Colonic mucosa (tissue), 4 donors: ENCODE measurements at places on chromosomes 2 and 18.

GRCh38 chr2:161486111-161486510, 70.0 kb downstream of the TBR1 start:
- no peak overlapping the region for H3K4me3 ChIP-seq
- no peaks in the 10 kb centered on the region for H3K4me1 ChIP-seq
- H3K27me3 ChIP-seq: no peaks in the 10 kb centered on the region
- DNase-seq: no peak
- H3K27ac ChIP-seq: no peak overlapping the region

DNA sequence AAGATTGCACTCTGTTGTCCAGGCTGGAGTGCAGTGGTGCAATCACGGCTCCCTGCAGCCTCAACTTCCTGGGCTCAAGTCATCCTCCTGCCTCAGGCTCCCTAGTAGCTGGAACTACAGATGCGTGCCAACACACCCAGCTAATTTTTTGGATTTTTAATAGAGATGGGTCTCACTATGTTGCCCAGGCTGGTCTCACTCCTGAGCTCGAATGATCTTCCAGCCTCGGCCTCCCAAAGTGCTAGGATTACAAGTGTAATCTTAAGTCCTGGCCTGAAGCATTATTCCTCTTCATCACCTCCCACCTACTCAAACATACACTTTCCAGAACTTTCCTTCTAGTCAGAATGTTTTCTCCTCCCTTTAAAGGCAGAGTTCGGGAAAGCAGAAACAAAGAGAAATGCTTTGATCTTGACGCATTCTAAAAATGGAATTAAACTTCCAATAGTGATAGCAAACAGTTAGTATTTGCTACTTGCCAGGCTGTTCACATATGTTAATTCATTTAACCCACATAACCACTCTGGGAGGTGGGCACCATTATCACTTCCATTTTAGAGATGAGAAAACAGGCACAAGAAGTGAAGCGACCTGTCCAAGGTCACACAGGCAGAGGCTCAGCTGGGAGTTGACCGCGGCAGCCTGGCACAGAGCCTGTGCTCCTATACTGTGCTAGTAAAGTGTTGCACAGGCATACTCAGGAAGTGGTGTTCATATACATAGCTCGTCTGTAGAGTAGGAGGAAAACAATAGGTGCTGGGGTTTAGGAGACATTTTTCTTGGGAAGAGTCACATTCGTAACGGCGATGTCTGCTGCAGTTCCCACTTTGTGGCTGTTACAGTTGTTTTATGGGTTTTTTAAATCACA, 24.6 kb downstream of the TEX44 start:
- no peak overlapping the region for H3K4me3 ChIP-seq
- peak; percentile 80 for DNase-seq
- H3K27me3 ChIP-seq: no peaks in the 10 kb centered on the region
- peak overlapping the region; percentile 15 for H3K27ac ChIP-seq

- H3K36me3 ChIP-seq: no peaks in the 10 kb centered on the region
- no peaks in the 10 kb centered on the region for H3K4me1 ChIP-seq
- no peak overlapping the region for H3K27ac ChIP-seq
- DNase-seq: peak; percentile 57
- no peak overlapping the region for H3K4me3 ChIP-seq
Measured at GRCh38 chr2:46364797-46365457, 67.7 kb downstream of the EPAS1 start.

DNA sequence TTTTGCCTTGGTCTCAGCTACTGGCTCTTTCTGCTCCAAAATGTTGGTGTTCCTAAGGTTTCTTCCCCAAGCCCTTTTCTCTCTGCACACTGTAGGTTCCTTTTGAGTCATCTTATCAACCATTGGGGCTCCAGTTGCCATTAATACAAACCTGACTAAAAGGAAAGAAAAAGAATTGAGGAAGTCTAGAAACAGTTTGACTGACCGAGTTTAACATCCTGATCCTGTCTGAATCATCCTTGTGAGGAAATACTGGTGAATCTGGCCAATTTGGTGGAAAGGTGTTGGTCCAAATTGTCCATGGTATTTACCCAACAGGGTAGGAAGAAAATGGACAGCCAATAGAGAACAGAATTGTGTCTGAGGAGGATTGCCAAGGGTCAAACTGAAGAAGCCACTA, 38.3 kb downstream of the CRYGD start:
- no peak for DNase-seq
- H3K4me1 ChIP-seq: no peaks in the 10 kb centered on the region
- H3K4me3 ChIP-seq: no peak overlapping the region
- no peaks in the 10 kb centered on the region for H3K36me3 ChIP-seq
- no peak overlapping the region for H3K27ac ChIP-seq
- H3K27me3 ChIP-seq: no peaks in the 10 kb centered on the region

DNA sequence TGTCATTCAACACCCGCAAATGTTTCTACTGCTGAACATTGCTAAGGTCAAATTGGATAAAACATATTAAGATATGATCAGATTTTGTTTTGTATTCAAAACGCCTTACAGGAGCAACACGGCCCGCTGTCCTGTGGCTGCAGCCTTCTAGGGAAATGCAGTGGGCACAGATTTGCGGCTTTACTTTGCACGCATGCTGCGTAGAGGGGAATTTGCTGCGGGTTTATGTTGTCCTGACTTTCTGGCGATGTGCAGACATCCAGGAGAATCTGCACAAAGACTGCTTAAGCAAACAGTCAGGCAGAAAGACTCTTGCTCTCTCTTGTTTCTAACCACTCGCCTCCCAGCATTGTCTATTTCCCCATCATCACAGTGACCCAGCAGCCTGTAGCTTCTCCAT, 88.3 kb downstream of the LRRC30 start:
- no peak overlapping the region for H3K27ac ChIP-seq
- no peaks in the 10 kb centered on the region for H3K36me3 ChIP-seq
- no peak overlapping the region for H3K4me3 ChIP-seq
- no peaks in the 10 kb centered on the region for H3K4me1 ChIP-seq
- DNase-seq: no peak

- DNase-seq: no peak
- no peaks in the 10 kb centered on the region for H3K4me1 ChIP-seq
- no peaks in the 10 kb centered on the region for H3K27me3 ChIP-seq
- no peaks in the 10 kb centered on the region for H3K36me3 ChIP-seq
- no peak overlapping the region for H3K4me3 ChIP-seq
Measured at GRCh38 chr2:235582081-235582686, 88.3 kb downstream of the AGAP1 start.

GRCh38 chr18:25895518-25895917, 194.9 kb downstream of the SS18 start:
- H3K4me1 ChIP-seq: no peaks in the 10 kb centered on the region
- no peaks in the 10 kb centered on the region for H3K27me3 ChIP-seq
- no peaks in the 10 kb centered on the region for H3K36me3 ChIP-seq
- H3K27ac ChIP-seq: no peak overlapping the region

DNA sequence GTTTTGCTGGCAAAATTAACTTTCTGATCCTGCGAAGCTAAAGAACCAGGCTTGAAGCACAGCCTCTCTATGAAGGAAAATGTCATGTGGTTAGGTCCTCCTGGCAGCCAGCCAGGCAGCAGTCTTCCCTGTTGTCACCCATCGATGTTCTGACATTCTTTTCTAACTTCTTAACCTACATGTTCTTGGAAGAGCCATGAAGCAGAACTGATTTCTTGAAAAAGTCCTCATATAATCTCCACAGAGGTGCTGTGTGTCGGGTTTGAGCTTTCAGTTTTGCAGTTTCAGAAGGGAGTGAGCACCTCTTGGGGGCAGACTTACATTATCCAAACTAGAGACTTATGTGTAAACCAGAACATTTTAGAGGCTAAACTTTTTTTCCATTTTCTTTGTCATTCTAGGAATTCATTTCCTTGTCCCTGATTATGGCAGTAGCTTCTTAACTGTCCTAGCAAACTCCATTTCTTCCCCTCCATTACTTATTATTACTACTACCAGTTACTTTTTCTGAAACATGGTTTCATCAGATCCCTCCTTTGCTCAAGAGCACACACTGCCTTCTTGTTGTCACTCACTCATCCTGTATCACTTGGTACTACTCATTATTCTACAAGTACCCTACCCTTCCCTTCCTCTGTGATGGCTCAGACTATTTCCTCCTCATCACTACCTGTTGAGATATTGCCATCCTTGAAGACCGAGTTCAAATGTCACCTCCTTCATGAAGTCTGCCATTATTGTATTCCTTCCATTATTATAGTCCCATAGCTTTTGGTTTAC, 31.1 kb downstream of the DOK1 start:
- H3K4me1 ChIP-seq: no peaks in the 10 kb centered on the region
- no peak overlapping the region for H3K4me3 ChIP-seq
- H3K27me3 ChIP-seq: no peaks in the 10 kb centered on the region
- DNase-seq: no peak
- no peak overlapping the region for H3K27ac ChIP-seq

DNA sequence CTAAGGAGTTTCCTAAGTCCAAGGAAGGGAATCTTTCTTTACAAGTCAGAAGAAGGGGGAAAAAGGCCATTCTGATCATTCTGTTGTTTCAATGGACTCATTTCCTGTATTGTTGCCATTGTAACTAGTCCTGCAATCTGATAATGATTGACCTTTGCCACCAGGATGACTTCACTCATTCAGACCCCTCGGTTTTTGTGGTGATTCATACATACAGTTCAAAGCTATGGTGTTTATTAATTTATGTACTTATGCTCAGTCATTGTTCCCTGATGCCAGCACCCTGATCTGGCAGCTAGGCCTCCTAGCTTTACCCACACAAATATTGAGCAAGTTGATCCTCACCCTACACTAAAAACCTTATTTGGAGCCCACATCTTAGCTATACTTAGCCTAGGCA, 57.6 kb upstream of the ZNF519 start:
- no peak for DNase-seq
- no peaks in the 10 kb centered on the region for H3K36me3 ChIP-seq
- H3K27me3 ChIP-seq: no peaks in the 10 kb centered on the region
- H3K27ac ChIP-seq: no peak overlapping the region

DNA sequence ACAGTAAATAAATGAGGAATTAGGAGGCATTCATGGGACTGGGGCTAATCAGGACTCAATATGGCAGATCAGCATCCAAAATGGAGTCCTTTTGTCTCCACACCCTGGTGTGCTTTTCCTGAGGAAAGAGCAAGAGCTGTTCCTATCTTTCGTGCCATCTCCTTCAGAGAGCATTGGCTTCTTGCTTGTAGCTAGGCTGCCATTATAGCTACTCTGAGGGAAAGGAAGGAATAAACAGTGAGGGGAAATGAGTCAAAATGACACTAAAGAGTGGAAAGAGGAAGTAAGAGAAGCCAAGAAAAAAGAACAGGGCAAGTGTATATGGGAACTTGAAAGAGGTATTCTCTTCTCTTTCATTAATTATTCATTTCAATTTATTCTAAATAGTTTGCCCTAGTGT, 8.4 kb upstream of the NMI start:
- H3K4me1 ChIP-seq: no peaks in the 10 kb centered on the region
- H3K27ac ChIP-seq: no peak overlapping the region

- H3K4me3 ChIP-seq: no peak overlapping the region
- DNase-seq: no peak
- no peaks in the 10 kb centered on the region for H3K36me3 ChIP-seq
- no peaks in the 10 kb centered on the region for H3K27me3 ChIP-seq
- H3K4me1 ChIP-seq: peaks cover 62% of the 10 kb centered on the region
- peak overlapping the region; percentile 97 for H3K27ac ChIP-seq
Measured at GRCh38 chr2:230872968-230873660, 8.4 kb downstream of the ITM2C start.

DNA sequence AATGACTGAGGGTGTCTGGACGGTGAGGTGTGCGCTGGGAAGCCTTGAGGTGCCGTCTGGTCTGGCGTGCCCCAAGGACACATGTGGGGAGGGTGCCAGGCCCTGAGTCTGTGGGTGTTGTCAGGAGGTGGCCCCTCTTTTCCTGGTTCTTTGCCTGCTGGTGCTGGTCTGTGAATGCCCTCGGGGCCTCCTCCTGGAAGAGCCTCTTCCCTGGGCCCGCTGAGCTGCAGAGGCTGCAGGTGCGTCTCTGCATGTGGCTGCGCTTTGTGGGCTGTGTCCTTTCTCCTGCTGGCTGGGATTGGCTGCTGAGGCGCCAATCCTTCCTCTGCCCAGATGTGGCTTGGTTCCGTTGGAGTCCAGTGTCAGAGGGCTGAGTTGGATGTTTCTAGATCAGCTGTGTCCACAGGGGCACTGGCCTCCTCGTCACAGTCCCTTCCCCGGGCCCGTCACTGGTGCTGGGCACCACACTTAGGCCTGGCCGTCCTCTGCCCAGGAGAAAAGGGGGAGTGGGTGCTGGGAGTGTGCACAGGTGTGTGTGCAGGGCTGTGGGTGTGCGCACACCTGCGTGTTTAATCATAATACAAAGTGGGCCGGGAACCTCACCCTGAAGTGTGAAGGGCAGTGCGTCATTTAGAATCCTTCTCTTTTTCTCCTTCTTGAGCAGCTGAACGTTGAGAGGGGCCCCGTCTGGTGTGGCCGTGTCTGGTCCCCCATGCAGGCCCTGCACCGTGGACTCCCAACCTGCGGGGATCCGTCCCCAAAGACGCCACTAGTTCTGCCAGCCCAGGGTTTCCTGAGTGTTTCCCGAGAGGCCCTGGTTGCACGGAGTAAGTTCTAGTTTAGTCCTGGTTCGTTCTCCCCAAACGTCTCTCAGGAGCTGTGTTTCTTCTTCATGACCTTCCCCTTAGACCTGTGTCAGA, 35.5 kb downstream of the RTP5 start:
- H3K4me1 ChIP-seq: no peaks in the 10 kb centered on the region
- no peaks in the 10 kb centered on the region for H3K36me3 ChIP-seq
- H3K27ac ChIP-seq: no peak overlapping the region
- no peak for DNase-seq

DNA sequence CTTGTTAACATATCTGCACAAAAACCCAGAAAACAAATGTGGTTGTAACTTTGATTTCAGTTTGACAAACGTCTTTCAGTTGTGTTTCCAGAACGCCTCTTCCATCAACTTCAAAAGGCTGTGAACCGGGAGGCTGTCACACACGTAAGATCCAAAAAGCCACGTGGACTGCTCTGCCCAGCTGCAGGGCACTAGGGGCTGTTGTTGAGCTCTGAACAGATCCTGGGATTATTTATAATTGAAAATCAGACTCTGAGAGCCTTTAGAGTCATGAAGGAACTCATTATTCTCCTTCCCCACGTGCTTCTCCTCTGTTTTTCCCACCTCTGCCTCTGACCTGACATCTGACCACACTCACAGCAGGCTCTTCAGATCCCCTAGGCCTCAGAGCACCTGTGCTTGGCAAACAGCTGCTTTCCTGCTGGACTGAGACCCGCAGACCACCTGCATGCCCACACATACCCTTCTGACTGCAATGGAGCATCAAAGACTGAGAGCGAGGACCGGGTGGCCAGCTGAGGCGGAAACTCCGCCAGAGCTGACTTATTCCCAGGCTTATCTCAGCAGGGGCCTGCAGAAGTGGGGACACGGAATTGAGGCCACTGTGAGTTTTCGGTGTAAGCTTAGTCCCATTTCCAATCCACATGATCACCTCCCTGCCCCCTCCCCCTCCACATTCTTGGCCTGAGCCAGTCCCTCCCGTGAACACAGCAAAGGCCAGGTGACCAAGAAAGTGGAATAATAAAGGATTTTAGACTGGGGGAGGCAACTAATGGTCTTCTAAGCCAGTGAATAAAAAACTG, 114.8 kb downstream of the ATL2 start:
- H3K4me1 ChIP-seq: no peaks in the 10 kb centered on the region
- H3K27me3 ChIP-seq: no peaks in the 10 kb centered on the region
- no peaks in the 10 kb centered on the region for H3K36me3 ChIP-seq
- DNase-seq: no peak

DNA sequence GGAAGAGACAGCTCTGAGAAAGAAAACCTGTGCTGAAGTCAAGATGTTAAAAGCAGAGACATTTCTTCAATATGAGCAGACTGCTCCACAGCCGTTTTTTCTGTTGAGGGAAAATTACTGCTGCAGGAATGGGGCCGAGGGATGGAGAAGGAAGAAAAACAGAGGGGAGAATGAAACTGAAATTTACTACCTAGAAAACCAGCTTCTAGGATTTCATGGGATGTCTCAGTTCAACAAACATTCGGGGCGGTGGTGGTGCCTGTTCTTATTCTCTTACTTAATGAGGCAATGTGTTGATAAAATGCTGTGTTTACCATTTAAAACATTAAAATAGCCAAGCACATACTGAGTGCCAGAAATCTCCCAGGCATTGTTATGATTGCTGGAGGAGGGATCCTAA, 557.1 kb upstream of the MEX3C start:
- H3K4me3 ChIP-seq: no peak overlapping the region
- no peak overlapping the region for H3K27ac ChIP-seq
